Activated T-cell treated with anti-CD3 and anti-CD28 coated beads, Interleukin-2, amount 50 U/mL, for 72 hours (primary cell): ENCODE measurements at places on chromosomes 4 and X. TPM values are rescaled to one million over a fixed set of nuclear protein-coding genes. Genes with fewer than 3 reads are reported as not detected.

The CTAG2 gene
- total RNA-seq, result not detected

The P2RY8 gene
- 45.7 TPM for total RNA-seq

The GAGE12J gene
- not detected for total RNA-seq

The XAGE1A gene
- not detected for total RNA-seq

The FHDC1 gene
- total RNA-seq, result 0.14 TPM

GRCh38 chrX:136076942-136077341 is 70.4 kb upstream of the FHL1 start:
- peaks cover 32% of the 10 kb centered on the region for H3K27me3 ChIP-seq
- H3K36me3 ChIP-seq, result no peaks in the 10 kb centered on the region
- no peak for DNase-seq

DNA sequence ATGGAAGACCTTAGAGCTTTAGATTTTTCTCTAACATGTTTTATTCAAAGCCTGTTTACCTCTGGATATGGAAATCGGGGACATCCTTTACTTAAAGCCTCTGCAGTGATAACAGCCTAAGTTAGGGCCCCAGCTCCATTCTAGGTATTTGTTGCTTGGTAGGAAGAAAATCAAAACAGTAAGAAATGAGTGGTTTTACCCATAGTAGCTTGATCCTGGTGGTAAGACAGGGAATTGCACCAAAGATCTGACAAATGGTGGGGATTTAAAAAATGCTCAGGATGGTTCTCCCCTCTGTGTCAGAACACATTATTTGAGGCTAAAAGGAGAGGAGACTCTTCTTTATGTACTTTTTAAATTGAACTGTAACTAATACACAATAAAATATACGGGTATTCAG is 52.4 kb downstream of the AFF2 start:
- H3K4me3 ChIP-seq, result no peak overlapping the region
- no peak overlapping the region for H3K27ac ChIP-seq
- H3K36me3 ChIP-seq, result no peaks in the 10 kb centered on the region
- H3K4me1 ChIP-seq, result peaks cover 8% of the 10 kb centered on the region

GRCh38 chr4:7879127-7879526 is 60.5 kb downstream of the AFAP1 start:
- H3K27ac ChIP-seq, result no peak overlapping the region
- no peaks in the 10 kb centered on the region for H3K36me3 ChIP-seq
- DNase-seq, result no peak
- no peaks in the 10 kb centered on the region for H3K27me3 ChIP-seq

- H3K27ac ChIP-seq, result no peak overlapping the region
- no peak overlapping the region for H3K4me3 ChIP-seq
- H3K27me3 ChIP-seq, result no peaks in the 10 kb centered on the region
- H3K36me3 ChIP-seq, result peaks cover 2% of the 10 kb centered on the region
Observed at GRCh38 chr4:158915683-158916241, 146.9 kb downstream of the FNIP2 start.
